ENCODE measurements at places on chromosomes 6 and 20.

DNA sequence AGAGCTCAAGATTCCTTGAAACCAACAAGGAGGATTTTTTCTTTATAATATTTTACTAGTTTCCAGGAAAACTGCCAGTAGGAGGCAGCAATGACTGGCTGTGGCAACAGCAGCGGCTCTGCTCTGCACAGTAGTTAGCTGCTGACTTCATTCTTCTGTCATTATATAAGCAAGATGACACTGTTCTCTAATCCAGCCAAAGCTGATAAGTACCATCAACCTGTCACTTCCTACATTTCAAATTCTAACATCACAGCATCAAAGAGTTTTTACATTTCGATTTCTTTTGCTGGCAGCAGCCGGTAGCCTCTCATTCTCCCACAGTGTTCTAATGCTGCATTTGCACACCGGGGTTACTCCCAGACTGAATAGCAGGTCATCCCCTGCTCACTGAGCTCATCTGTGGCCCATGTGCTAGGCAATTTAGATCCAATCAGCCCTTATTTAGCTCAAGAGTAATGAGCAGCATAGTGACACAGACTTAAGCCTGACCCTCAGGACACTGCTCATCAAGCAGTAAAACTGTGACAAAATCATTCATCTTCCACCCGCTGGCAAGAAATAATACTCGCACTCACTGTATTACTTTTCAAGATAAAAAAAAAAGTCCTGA is 67.8 kb downstream of the MMS22L start:
- no peak for ATAC-seq

DNA sequence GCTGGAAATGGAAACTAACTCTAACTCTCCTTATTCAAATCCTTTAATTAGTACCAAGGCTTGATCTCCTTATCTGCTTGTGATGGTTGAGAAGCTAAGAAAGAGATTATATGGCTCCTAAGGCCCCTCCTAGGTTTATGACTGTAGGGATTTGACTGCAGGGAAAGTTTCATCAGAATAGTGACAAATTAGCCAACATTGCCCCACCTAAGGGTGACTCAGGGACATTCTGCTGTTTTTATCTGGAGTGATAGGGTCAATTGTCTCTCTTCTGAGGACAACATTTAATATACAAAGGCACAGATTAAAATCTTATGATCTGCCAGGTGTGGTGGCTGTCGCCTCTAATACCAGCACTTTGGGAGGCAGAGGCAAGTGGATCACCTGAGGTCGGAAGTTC is 138.1 kb upstream of the MARCKS start:
- no peak for ATAC-seq

DNA sequence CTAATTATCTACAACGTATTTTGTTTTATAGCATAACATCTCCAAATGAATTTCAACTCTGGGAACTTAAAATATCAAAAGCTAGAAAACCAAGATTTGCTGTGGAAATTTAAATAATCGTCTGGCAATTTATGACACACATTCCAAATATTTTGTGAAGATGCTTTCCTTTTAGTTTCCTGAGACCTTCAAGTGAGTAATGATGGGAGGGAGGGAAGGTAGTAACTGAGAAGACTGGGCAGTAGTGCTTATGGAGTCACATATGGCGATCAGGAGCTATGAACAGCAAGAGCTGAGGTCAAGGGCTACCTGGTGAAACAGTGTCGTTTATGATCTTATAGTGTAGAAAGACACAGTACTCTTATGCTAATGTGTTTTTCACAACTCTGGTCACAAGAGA is 178.2 kb upstream of the THEMIS start:
- no peak for ATAC-seq

- no peak for ATAC-seq
These were observed 60.6 kb downstream of the FOXA2 start for GRCh38 chr20:22523499-22524392.

DNA sequence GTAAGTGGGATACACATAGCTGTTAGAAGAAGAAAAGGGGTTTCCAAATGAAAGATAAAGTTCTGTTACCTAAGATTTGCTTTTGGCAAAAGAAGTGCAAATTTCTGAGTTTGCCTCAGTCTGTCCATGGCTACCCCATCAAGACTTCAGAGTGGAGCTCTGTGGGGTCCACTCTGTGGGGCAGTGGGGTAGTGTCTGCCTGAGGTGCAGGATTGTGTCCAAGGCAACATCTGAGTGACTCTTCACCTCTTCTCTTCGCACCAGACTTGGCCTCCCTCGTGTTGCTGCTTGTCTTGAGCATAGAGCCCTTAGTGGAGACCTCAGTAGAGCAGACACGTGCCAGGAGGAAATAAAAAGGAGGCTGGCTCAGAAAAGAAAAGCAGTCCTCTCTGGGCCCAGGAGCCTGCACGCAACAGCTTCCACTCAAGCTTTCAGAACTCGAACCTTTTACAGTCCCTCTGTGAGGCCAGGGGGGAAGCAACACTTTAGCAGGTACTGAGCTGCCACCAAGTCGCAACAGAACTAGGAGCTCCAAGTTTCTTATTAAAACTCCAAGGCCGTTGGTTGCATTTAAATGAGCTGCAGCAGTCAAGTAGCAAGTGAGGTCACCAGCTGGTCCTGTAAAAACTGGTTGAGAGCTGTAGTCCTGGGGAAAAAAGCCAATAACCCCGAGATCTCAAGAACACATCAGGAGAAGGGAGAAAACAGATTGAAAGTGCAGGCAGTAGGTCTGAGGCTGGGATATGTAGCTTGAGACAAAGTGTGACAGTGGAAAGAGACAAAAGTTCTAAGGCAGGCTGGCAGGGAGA is 413.5 kb downstream of the CDC5L start:
- no peak for ATAC-seq

GRCh38 chr6:136306466-136306865 is 16.8 kb upstream of the BCLAF1 start:
- ATAC-seq = no peak

Measured in gastroesophageal sphincter (tissue), 4 donors.